ENCODE measurements at places on chromosomes 4 and X. TPM values are rescaled to one million over a fixed set of nuclear protein-coding genes. Genes with fewer than 3 reads are reported as not detected.

GRCh38 chrX:56947699-56948098, 47.6 kb downstream of the SPIN3 start:
- no peak for DNase-seq

ITM2A gene
- total RNA-seq = 0.49 TPM

TMPRSS11B gene
- total RNA-seq = not detected

ENAM gene
- not detected for total RNA-seq

- DNase-seq = no peak
These were observed 829 bp downstream of the ELOVL6 start for GRCh38 chr4:110197529-110198042.

All from Panc1 (cell line).